ENCODE measurements at places on chromosomes 5 and 9.

DNA sequence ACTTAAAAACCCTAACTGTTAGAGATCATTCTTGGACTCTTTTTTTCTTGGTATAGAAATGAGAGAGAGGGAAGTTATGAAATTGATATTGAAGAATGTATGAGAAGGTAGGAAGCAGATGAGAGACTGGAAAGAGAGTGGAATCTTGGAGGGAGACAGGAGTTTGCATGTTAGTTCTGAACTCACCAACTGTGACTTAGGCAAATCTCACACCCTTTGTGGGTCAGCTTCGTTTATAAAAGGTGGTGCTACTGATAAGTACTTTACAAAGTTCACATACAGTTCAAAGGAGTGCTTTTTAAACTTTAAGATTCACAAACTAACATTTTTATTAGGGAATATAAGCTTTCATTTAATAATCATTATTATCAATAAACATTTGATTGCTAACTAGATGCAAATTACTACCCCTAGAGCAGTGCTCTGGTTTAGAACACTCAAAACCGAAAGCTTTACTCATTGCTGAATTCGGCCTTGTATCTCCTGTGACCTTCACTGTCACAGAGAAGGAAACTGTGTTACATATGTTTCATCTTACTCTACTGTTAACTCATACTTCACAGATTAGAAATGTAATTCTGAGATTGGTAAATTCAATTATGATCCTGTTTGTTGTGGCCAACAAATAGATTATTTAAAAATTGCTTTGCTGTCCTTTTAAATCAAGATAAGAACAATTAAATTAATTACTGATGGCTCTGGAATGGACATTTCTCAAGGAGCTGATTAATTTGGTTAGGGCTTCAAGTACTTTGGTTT lies 143.2 kb downstream of the RMI1 start:
- no peak for DNase-seq

DNA sequence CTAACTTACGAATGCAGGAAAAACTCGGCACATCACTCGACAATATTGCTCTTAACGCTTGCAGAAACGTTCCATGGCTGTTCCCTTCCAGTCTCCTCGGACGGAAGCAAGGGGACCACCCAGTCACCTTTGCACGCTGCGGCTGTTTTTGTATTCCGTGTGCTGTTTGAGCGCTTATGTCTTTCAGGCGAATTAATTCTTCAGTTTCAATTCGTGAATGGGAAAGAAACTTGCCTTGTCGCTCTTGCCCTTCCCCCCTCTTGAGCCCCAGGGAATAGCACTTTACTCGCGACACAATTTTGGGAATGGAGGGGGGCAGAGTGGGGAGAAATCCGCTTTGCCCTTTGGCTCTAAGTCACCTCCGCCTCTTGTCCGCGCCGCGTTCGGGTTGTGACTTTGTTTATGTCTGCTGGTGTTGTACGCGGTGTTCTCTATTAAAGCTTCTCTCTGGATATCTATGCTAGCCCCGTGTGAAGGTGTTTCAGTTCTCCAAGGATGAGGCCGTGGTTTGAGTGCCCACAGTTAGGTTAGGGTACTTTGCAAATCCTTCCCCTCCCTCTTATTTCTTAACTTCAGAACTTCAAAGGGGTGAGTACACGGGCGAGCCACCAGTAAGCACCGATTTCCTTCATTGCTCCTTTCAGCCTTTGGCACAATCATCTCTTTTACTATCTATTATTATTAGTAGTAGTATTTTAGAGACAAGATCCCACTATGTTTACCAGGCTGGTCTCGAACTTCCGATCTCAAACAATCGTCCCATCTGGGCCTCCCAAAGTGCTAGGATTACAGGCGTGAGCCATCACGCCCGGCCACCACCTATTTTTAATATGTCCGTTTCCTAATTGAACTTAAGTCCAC lies 2.7 kb downstream of the FOXB2 start:
- DNase-seq = no peak

DNA sequence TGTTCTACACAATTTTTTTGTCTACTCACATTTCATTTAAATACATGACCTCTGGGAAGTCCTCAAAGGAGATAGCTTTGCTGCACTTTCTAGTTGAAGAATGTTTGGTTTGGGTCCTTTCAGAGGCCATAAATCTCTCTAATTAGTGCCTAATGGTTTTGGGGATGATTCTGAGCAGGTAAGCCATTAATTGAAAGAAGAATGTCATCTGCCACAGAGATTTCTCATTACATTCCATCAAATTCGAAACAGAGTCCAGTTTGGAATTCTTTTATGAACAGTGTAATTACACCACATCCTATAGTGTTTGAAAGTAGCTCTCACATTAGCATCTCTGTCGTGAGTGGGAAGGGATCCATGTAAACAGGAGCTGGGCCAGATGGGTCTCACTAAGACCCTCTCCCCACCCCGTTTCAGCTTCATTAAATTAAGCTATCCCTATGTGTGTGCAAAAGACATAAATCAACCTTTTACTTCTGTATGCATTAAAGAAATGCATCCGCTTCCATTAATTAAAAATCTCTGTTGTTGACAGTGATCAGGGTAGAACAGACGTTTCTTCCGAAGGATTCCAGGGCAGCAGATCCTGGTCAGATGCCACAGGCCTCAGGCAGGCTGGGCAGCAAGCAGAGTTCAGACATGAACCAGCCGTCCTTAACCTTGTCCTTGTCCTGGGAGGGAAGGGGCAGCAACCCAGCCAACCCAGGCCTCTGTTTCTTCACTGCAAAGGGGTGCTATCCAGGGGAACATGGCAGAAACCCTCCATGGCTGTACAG lies 99.8 kb upstream of the MAP1B start:
- no peak for DNase-seq

GRCh38 chr5:158897444-158898160 lies 202.1 kb downstream of the EBF1 start:
- DNase-seq = no peak

DNA sequence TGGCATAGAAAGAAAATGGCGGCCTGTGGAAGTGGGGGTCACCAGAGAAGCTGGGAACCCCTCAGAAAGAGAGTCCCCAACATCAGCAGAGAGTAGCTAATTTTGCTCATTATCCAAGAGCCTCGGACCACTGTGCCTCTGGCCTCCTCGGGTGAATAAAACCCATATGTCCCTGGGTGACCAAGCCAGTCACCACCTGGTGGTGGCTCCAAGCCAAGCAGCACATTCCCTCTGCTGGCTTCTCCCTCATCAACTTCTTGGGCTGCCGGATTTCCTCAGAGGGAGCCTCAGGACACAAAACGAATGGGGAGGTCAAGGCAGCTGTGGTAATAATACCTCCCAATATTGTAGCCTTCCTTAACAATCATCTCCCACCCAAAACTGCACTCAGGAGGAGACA lies 242.5 kb downstream of the NFIB start:
- DNase-seq = no peak

GRCh38 chr9:526904-527591 lies 312.4 kb downstream of the DOCK8 start:
- no peak for DNase-seq

- DNase-seq = no peak
Measured at GRCh38 chr9:97579914-97580313, 53.3 kb downstream of the TSTD2 start.

DNA sequence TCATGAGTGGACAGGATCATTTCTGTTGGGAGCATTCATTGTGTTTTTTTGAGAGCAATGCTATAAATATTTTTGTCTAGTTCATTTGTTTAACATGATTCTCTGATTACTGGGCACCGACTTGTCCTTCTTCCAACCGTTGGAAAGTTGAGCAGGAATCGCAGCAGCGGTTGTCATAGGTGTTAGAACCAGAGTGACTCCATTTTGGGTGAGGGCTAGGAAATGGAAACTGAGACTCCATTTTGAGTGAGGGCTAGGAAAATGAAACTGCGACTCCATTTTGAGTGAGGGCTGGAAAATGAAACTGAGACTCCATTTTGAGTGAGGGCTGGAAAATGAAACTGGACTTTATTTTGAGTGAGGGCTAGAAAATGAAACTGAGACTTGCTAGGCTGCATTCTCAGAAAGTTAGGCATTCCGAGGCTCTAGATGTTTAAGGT lies 100.6 kb downstream of the ICE1 start:
- DNase-seq = no peak
